ENCODE measurements at places on chromosomes 16 and 17.
A peak's percentile ranks its signal among the peaks of the same experiment; 100 is the strongest.

- DNase-seq: no peak
These were observed 215.2 kb upstream of the WSCD1 start for GRCh38 chr17:5854871-5855554.

DNA sequence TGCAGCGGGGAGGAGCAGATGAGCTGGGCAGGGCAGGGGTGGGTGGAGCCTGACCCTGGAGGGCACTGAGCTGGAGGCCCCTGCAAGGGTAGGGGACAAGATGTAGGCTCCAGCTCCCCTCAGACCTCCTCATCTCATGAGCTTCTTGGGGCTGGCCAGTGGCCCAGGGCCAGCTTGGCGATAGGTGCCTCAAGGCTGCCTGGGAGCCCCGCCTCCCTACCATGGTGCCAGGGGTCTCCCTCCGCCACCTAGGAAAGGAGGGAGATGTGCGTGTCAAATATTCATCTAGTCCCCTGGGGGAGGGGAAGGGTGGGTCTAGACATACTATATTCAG, 3.9 kb downstream of the HIRIP3 start:
- DNase-seq: no peak

- DNase-seq: no peak
These were observed 8.2 kb upstream of the HS3ST3A1 start for GRCh38 chr17:13609941-13610340.

DNA sequence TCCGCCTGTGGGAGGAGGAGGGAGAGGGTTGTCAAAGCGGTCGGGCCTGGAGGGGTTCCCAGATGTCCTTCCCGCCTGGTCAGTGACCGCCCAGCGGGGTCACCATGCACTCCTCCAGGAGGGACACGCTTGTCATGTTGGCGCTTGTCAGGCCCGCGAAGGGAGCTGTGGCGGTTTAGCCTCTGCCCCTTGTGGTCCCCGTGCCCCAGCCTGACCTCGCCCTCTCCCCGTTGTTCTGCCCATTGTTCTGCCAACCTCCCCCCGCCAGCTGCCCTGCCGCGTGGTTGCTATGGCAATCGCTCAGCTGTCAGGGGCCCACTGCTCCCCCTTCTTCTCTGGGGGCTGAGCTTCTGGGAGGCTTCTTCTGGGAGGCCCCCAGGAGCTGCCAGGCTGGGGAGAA, 146.4 kb upstream of the CIBAR2 start:
- DNase-seq: peak; percentile 21

DNA sequence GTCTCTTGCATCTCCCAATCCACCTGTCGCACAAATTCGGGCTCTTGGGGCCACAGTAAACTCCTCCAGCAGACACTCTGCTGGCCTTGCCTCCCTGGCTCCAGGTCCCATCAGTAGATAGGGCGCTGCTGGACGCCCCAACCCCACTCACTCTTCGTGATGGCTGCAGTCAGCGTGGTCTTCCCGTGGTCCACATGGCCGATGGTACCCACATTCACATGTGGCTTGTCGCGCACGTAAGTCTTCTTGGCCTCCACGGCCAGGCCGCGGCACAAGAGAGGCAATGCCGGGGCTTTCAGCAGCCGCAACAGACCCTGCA, 428 bp downstream of the TUFM start:
- DNase-seq: no peak

Measured in foreskin fibroblast (primary cell).